Activated CD8-positive, alpha-beta memory T cell treated with anti-CD3 and anti-CD28 coated beads for 36 hours (primary cell): ENCODE measurements at places on chromosomes 3 and 15. TPM values are rescaled to one million over a fixed set of nuclear protein-coding genes. Genes with fewer than 3 reads are reported as not detected.

The SLC28A1 gene
- total RNA-seq, result not detected

The FBXL22 gene
- total RNA-seq, result 0.92 TPM

The IL17RB gene
- 0.36 TPM for total RNA-seq

The FES gene
- total RNA-seq, result 3.4 TPM

The GATA2 gene
- total RNA-seq, result 0.08 TPM

The CEMIP gene
- total RNA-seq, result not detected

The SCAANT1 gene
- total RNA-seq, result not detected

The QRICH1 gene
- total RNA-seq, result 117 TPM

The MAGI1 gene
- 0.38 TPM for total RNA-seq

The GOLGA6L7 gene
- total RNA-seq, result not detected

The FMN1 gene
- 0.13 TPM for total RNA-seq

The DPPA2 gene
- total RNA-seq, result not detected

The PRTG gene
- total RNA-seq, result not detected

The C3orf20 gene
- total RNA-seq, result not detected

The ADAMTSL3 gene
- total RNA-seq, result not detected

The TMEM202 gene
- not detected for total RNA-seq

The THUMPD3 gene
- 65.5 TPM for total RNA-seq

The GALNT15 gene
- total RNA-seq, result not detected

The KBTBD13 gene
- not detected for total RNA-seq

The UBAP1L gene
- total RNA-seq, result 2.8 TPM

The SPSB4 gene
- not detected for total RNA-seq

The TMOD2 gene
- total RNA-seq, result 6.7 TPM

The PLCH1 gene
- 0.08 TPM for total RNA-seq

The STRIT1 gene
- total RNA-seq, result not detected

The ZIC1 gene
- total RNA-seq, result not detected

The ACTC1 gene
- not detected for total RNA-seq

The C3orf52 gene
- 3.5 TPM for total RNA-seq

The GOLGA6A gene
- total RNA-seq, result not detected

The CADM2 gene
- 0.53 TPM for total RNA-seq

The DHX36 gene
- total RNA-seq, result 81.9 TPM

The TMEM207 gene
- total RNA-seq, result not detected

The GOLGA6D gene
- total RNA-seq, result not detected

The SLC24A5 gene
- not detected for total RNA-seq

The ROPN1 gene
- not detected for total RNA-seq

The SAMD7 gene
- not detected for total RNA-seq

The CCR2 gene
- total RNA-seq, result 0.42 TPM

The ACAD11 gene
- 11.1 TPM for total RNA-seq

The QTRT2 gene
- total RNA-seq, result 44.6 TPM

The SLC9C1 gene
- not detected for total RNA-seq

The CRABP1 gene
- total RNA-seq, result not detected

The FSIP1 gene
- 0.51 TPM for total RNA-seq

The ATP8B4 gene
- 15.9 TPM for total RNA-seq

The ZNF502 gene
- total RNA-seq, result 1.3 TPM

The MEIS2 gene
- not detected for total RNA-seq

The SEC22C gene
- 46.8 TPM for total RNA-seq

The ITGA11 gene
- 0.19 TPM for total RNA-seq

The KLHL6 gene
- total RNA-seq, result 34.6 TPM

The XYLB gene
- 5.9 TPM for total RNA-seq

The SAXO2 gene
- total RNA-seq, result 1.9 TPM

The TTC21A gene
- total RNA-seq, result 1.1 TPM

The COLQ gene
- total RNA-seq, result 0.84 TPM

The TPRG1 gene
- total RNA-seq, result 16.4 TPM

The USP8 gene
- total RNA-seq, result 61.3 TPM

The AADACL2 gene
- not detected for total RNA-seq

The CPA3 gene
- not detected for total RNA-seq

The GUCA1C gene
- not detected for total RNA-seq
